Stimulated activated CD8-positive, alpha-beta memory T cell treated with anti-CD3 and anti-CD28 coated beads, Interleukin-4, amount 100 ng/mL, for 1 hour (primary cell): ENCODE measurements at places on chromosomes 16 and 17.

- DNase-seq = no peak
Measured at GRCh38 chr17:79933863-79934652, 94.8 kb upstream of the CBX4 start.

DNA sequence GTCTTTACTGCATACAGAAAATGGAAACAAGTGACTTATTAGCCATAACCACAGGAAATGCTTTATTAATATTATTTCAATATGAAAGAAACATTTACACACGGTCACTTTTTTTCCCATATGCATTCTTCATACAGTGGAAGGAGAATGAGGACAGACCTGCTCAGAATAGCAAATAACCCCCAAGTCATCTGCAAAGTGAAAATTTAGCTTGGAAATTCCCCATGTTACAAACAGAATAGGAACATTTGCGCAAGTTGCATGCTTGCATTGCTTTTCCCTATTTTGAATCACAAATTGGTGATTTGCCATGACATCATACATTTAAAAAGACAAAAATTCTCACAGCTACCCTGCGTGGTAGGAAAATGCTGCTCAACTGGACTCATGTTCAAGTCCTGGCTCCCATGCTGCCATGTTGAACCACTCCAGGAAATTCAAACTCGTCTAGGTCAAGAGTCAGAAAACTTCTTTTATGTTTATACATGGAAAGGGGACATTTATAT is 102.0 kb downstream of the GP2 start:
- no peak for DNase-seq

DNA sequence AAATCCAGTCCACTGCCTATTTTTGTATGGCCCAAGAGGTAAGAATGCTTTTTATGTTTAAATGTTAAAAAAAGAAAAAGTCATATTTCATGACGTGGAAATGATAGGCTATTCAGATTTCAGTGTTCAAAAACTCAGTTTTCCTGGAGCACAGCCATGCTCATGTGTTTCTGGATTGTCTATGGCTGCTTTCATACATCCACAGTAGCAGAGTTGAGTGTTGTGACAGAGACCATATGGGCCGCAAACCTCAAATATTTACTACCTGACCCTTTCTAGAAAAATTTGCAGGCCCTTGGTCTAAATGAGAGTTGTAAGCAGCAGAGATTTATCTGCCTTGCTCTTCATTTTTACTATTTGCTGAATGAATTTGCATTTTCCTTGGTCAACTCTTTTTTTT is 264.1 kb downstream of the CBLN1 start:
- no peak for DNase-seq

- no peak for DNase-seq
Measured at GRCh38 chr17:37214416-37214815, 161.4 kb upstream of the C17orf78 start.
